ENCODE measurements at places on chromosomes 1 and 21. TPM values are rescaled to one million over a fixed set of nuclear protein-coding genes. Genes with fewer than 3 reads are reported as not detected.
A peak's percentile ranks its signal among the peaks of the same experiment; 100 is the strongest.

GRCh38 chr1:48677306-48678287, 99.1 kb downstream of the BEND5 start:
- DNase-seq = peak; percentile 34

GRCh38 chr21:42683371-42684108, 30.1 kb downstream of the PDE9A start:
- no peak for DNase-seq

DNA sequence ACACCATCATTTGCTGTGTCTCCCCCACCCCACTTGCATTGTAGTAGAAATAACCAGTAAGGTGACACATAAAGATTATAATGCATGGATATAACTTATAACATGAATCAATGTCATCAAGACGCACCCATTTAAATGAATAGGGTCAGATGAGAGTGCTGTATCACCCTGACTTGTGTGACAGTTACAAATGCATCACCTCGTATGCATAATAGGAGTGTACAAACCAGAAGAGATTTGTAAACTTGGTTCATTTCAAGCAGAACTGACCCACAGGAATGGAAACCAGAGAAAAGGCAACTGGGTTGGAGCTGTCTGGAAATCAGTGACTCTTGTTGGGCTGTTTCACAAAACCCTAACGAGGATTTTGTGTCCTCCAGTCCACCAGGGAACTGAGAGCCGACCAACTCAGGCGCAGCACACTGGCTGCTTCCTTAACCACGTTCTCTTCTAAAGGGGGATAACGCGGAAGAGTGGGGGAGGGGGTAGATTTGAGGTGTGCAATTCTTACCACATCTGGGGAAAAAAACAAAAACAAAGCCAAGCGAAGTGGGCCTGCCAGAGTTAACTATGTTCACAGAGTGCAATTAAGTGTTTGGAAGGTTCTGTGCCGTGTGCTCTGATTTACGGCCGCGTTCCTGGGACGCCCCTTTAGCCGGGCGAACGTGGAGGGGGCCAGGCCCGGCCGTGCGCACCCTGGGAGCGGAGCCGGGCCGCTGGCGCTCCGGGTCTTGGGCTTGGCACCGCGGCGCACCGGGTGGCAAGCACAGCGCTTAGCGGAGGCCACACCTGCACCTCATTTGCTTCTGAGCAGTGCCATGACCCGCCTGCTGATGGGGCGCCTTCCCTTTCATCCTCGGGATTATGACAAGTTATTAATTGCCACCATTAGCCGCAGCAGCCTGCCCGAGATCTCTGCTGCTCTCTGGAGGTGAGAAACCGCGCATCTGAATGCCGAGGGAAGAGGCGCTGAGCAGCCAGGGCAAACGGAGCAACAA, 248.8 kb upstream of the FOXD3 start:
- DNase-seq = no peak

DNA sequence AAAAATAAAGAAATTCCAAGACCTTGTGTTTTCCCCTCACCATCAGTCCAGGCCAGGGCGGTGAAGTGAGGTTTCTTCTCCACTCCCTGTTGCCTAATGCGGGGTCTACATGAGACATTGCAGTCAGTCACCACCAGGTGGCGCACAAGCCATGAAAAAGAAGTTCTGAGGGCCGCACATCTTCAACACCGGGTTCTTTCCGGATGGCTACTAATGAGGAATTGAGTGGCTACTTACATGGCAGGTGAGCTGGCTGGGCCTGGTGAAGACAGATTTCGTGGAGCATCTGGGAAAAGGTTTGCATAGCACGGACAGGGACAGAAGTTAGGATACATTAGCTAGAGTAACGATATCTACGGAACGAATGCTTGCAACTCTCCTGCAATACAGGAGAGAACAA, 15.8 kb upstream of the S100A11 start:
- DNase-seq = peak; percentile 84

DNA sequence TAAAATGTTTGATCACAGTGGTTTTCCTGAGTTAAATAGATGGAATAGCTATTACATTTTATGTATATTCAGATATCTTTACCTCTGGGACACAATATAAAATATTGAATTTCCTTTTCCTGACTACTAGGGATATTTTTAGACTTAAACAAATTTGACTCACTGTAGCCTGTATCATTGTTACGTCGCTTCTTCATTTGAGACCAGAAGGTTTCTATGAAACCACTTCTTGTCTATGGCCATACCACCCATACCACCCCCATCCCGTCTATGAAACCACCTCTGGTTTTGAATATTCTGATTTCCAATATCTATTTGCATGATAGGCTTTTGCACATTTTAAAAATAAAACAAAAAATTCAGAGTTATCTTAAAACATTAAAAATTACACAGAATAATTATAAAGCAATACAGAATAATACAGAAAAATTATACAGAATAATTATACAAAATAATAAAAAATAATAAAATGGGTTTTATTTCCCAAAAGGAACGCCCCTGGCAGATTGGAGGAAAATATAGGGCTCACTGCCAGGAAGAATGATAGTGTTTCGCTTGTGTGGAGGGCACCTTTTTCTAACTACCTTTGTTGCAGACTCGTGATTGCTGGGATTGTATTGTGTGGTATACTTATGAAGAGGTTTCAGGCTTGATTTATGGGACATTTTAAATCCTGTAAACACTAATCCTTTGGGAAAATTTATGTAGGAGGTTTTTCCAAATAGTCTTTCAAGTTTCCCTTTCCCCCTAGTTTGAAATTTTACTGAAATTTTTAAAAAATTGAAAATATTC, 4.7 kb downstream of the SPEN start:
- DNase-seq = no peak

GRCh38 chr1:27348861-27349783, 7.3 kb downstream of the SYTL1 start:
- DNase-seq = no peak

DNA sequence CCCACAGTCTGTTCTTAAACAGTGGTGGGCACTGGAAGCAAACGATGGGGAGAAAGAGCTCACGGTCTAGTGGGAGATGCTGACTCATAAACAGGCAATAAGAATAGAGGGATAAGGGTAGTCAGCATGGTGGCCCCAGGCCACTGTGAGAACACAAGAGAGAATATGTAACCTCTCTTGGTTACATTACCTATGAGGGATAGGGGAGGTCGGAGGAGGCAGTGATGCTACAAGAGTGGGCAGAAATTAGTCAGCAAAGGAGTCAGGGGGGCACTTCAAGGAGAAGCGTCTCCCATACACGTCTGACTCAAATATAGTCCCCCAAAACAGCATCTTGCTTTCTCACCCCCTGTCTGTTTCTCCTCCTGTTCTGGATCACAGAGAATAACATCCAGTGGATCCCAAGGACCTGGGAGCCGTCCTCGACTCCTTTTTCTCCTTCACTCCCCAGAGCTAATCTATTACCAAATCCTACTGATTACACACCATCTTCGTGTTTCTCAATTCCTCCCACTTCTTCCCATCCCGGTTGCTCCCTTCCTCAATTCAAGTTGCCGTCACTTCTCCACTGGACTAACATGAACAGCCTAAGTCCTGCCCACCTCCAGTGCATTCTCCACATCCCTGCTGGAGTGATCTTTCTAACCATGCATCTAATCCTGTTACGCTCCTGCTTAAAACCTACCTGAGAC, 2.1 kb downstream of the SLAMF8 start:
- DNase-seq = no peak

DNA sequence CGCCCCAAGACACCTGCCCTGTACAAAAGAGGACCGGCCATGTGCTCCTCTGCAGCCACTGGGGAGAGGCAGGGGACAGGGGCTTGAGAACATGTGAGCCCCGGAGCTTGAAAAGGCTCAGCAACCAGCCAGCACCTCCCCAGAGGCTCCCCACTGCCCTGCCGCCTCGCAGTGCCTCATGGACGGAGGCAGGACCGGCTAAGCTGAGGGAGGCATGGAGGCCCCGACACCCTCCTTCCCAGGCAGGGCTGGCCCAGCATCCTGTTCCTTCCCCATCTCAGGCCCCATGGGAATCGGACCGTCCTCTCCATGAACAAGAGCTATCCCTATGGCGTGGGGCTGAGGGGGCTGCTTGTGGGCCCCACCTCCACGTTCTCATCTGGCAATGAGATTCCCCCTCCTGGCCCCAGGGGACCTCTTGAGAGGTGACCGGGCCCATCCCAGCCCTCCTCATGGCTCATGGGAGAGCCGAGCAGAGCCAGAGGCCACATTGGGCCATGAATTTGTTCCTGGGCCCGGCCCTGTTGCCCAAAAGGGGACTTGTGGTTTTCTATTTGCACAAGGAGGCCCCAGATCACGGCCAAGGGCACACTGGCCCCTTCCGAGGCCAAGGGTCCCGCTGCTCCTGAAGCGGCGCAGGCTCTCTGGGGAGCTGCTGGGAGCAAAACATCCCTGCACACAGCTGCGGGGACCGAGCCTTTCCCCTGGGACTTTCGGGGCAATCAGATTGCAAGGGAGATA, 65.2 kb upstream of the ARHGEF16 start:
- no peak for DNase-seq

The OR2M3 gene
- polyA plus RNA-seq = not detected

GRCh38 chr1:81809808-81810207, 9.1 kb downstream of the ADGRL2 start:
- no peak for DNase-seq

GRCh38 chr1:117607471-117607870, 1.6 kb downstream of the TENT5C start:
- DNase-seq = no peak

DNA sequence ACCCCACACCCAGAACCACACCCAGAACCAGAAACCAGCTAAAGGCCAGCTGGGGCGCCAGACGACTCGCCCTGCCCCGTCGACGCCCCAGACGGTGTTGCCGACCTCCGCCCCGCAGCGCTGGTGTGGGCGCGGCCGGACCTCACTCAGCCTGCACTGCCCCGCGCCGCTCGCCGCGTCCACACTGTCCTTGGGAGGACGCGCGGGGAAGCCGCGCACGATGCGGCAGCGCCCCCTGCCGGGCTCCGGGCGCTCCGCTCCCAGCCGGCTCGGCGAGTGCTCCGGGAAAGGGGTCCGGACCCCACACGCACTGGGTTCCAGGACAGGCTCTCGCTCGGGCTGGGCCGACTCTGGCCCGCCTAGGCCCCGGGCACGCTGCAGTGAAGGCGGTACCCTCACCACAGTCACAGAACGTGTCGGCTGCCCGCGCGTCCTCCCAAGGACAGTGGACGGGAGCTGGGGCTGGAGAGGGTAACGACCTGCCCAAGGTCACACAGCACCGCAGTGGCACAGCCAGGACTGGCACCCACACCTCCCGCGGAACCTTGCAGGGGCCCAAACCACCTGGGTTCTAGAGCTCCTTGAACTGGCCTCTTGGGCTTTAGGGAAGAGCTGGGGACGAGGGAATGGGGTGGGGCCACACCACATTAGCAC, 90.2 kb downstream of the DMRTA2 start:
- DNase-seq = peak; percentile 14

- DNase-seq = no peak
Measured at GRCh38 chr1:58979086-58979485, 195.2 kb upstream of the JUN start.

GRCh38 chr1:8976896-8977450, 31.3 kb downstream of the CA6 start:
- DNase-seq = no peak

DNA sequence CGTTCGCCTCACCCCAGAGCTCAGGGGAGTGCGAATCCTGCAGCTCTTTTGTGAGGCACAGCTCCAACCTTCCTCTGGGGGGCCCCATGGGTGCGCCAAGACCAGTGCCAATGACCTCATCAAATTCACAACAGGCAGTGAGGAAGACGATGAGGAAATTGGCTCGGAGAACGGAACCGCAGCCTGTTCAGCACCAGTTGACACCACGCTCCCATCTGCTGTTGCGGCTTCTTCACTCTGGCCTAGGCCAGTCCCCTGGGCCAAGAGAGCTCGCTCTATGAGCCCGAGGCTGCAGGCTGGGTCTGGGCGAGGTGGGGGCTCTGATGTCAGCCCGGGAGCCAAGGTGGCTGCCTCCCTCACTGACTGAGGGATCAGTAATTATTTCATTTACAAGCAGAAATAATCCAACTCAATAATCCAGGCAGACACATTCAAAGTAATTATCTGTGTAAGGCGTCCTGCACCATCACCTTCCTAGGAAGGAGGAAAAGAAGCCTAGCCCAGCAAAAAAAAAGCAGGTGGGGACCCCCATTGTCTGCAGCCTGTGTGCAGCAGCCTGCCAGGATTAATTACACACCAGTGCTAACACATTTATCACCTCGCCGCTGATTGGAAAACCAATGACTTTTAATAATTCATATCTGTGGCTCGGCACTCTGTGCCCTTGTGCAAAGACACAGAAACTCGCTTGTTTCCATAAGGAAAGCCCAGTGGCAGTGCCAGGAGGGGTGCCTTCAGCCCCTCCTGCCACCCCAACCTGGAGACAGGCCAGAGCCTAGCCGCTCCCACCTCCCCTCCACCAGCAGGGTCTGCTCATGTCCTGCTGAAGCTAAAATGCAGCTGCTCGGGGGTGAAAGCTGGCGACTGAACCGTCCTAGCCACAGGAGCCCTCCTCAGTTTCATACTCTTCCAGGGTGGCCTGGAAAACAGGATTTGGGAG, 1.9 kb downstream of the PLEKHA6 start:
- peak; percentile 28 for DNase-seq

GRCh38 chr1:212968368-212968863, 18.1 kb downstream of the VASH2 start:
- DNase-seq = no peak

- DNase-seq = no peak
Measured at GRCh38 chr1:28601696-28602095, 9.6 kb downstream of the RAB42 start.

The PLPPR4 gene
- 0.15 TPM for polyA plus RNA-seq

The MROH9 gene
- polyA plus RNA-seq = not detected

DNA sequence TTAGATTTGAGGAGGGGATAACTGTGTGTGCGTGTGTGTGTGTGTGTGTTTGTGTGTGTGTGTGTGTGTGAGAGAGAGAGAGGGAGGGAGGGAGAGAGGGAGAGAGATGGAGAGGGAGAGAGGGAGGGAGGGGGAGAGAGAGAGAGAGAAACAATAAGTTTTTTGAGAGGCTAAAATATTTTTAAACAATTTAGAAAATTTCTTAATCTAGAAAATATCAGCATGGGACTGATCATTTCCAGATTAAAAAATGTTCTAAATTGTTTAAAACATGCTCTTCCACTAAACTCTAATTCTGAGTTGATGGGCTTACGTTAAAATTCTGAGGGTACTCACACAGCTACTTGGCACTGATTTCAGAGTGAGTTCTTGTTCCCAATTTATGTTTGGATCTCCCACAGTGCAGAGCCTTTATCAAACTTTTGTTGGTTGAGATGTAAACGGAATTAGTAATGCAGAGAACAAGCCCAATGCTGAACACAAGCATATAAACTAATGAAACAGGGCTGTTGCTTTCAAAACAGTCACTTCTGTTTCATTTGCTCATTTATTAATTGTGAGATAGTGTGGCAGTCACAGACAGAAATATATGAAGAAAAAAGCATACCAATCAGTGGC, 73.4 kb upstream of the RGS2 start:
- no peak for DNase-seq

All from heart right ventricle (tissue), 16 donors.